ENCODE measurements at places on chromosomes 4 and X. TPM values are rescaled to one million over a fixed set of nuclear protein-coding genes. Genes with fewer than 3 reads are reported as not detected.

NEIL3 gene
- polyA plus RNA-seq: 3.5 TPM

CTAG2 gene
- polyA plus RNA-seq: not detected

SERTM2 gene
- polyA plus RNA-seq: not detected

RNF150 gene
- polyA plus RNA-seq: 0.08 TPM

- no peak for DNase-seq
Observed at GRCh38 chrX:17814557-17814956, 46.5 kb downstream of the RAI2 start.

- no peak for DNase-seq
Observed at GRCh38 chr4:111323916-111324315, 701.0 kb upstream of the PITX2 start.

- no peak for DNase-seq
Observed at GRCh38 chr4:160372390-160372789, 1269.5 kb downstream of the RAPGEF2 start.

GRCh38 chrX:154417157-154417556 lies 5.8 kb downstream of the TAFAZZIN start:
- no peak for DNase-seq

DNA sequence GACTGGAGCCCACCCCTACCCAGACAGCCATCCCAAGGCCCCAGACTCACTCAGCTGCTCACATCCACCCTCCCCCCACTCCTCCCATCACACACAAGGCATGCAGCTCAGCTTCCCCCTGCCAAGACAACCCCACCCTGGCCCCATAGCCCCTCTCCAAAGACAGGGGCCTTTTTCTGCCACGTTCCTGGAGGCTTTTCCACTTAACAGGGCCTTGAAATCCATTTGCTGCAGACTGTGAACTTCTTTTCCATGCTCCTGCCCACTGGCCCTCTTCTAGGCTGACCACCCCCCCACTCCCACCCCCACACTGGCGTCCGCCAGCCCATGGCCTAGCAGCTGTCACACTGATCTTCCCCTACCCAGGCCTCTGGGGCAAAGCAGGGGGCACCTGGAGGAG lies 76.0 kb downstream of the PJA1 start:
- DNase-seq: no peak

DNA sequence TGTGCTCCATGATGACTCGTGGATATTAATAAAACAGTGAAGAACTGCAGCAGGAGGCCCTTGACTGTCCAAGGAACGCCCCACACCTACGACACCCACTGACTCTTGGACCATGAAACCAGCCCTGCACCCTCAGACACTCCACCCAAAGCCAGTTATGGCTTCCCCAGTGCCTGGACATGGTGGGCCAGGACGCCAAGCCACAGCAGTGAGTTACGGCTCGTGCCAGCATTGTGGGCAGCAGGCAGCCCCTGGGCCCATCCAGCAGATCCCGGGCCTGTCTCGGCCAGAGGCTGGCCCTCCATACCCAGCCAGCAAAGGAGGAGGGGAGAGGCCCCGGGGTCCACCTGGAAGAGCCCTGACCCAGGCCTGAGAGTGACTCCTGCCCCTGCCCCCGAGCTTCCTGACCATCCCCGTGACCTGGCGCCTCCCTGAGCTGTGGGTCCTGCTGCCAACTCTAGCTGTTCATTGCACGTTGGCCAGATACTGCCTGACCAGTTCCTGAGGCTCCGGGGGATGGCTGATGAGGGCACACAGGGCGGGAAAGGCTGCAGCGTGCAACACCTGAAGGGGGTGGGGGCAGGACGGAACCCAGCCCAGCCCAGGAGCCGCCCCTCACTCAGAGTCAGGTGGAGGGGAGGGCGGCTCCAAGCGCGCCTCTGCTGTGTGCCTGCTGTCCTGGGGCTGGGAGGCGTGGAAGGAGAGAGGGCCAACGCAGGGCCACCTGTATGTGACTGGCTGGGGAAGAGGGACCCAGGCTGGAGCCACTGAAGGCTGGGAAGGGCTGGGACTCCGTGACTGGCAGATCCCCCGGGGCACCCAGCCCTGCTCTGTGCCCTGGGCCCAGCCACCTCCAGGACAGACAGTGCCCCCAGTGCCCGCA lies 739 bp downstream of the SLC49A3 start:
- no peak for DNase-seq

DNA sequence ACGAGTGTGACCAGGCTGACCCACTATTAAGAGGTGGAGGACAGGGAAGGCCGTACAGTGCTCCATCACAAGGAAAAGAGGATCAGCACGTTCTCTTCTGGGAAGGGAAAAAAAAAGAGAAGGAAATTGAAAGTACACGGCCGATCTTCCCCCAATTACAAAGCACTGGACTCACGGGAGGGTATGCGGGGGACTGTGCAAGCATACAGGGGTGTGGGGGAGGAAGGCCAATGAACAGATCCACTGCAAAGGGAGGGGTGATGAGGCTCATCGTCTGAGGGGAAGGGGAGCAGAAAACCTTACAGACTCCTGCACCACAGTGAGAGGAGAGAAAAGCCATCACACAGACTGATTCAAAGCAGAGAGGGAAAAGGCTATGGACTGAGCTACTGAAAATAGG lies 1.1 kb downstream of the ELK1 start:
- DNase-seq: no peak

DNA sequence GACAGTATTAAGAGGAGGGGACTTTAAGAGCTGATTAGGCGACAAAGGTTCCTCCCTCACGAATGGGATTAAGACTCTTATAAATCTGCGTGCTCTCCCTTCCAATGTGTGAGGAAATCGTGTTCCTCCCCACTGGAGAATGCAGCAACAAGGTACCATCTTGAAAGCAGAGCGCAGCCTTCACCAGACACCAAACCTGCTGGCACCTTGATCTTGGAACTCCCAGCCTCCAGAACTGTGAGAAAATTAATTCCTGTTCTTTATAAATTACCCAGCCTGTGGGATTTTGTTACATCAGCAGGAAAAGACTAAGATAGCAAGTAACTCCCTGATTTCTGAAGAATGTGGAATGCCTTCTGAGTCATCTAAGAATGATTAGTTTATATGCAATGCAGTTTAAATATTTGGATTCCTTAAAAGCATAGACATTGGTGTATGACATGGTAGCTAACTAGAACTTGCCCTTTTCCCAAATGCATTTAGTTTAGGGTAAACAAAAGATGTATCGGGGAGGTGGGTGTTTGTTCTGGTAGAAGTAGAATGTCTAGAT lies 86.1 kb downstream of the USP46 start:
- DNase-seq: no peak

Data from HepG2 (cell line).